ENCODE measurements at places on chromosomes 6 and 20.

DNA sequence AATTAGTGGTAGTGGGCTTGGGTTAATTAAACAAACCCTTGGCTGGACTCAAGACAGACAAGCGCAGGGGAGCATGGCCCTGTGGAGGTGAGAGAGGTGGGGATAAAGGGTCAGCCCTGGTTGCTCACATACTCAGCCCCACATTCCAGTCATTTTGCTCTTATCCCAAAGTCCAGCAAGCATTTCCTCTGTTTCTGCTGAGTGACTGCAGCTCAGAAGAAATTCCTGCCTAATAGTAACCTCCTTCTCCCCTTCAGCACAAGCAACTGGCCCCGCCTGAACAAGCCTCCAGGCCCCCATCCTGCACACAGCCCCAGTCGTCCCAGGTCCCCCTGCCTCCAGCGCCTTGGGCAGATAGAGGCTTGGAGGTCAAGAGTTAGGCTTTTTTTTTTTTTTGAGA, 3.6 kb upstream of the TFEB start:
- H3K27me3 ChIP-seq = no peaks in the 10 kb centered on the region
- no peaks in the 10 kb centered on the region for H3K4me1 ChIP-seq
- DNase-seq = no peak
- H3K36me3 ChIP-seq = no peaks in the 10 kb centered on the region
- no peak overlapping the region for H3K4me3 ChIP-seq
- H3K27ac ChIP-seq = no peak overlapping the region

GRCh38 chr6:156699017-156699421, 78.2 kb upstream of the ARID1B start:
- peaks cover 48% of the 10 kb centered on the region for H3K4me1 ChIP-seq
- H3K4me3 ChIP-seq = no peak overlapping the region
- H3K27me3 ChIP-seq = peaks cover 8% of the 10 kb centered on the region

- peaks cover 25% of the 10 kb centered on the region for H3K27me3 ChIP-seq
- no peak for DNase-seq
- H3K36me3 ChIP-seq = no peaks in the 10 kb centered on the region
These were observed 252.7 kb upstream of the POU3F2 start for GRCh38 chr6:98581705-98582104.

- no peaks in the 10 kb centered on the region for H3K4me1 ChIP-seq
- no peaks in the 10 kb centered on the region for H3K27me3 ChIP-seq
- no peak overlapping the region for H3K4me3 ChIP-seq
- no peaks in the 10 kb centered on the region for H3K36me3 ChIP-seq
These were observed 76.6 kb downstream of the DZANK1 start for GRCh38 chr20:18390201-18390600.

DNA sequence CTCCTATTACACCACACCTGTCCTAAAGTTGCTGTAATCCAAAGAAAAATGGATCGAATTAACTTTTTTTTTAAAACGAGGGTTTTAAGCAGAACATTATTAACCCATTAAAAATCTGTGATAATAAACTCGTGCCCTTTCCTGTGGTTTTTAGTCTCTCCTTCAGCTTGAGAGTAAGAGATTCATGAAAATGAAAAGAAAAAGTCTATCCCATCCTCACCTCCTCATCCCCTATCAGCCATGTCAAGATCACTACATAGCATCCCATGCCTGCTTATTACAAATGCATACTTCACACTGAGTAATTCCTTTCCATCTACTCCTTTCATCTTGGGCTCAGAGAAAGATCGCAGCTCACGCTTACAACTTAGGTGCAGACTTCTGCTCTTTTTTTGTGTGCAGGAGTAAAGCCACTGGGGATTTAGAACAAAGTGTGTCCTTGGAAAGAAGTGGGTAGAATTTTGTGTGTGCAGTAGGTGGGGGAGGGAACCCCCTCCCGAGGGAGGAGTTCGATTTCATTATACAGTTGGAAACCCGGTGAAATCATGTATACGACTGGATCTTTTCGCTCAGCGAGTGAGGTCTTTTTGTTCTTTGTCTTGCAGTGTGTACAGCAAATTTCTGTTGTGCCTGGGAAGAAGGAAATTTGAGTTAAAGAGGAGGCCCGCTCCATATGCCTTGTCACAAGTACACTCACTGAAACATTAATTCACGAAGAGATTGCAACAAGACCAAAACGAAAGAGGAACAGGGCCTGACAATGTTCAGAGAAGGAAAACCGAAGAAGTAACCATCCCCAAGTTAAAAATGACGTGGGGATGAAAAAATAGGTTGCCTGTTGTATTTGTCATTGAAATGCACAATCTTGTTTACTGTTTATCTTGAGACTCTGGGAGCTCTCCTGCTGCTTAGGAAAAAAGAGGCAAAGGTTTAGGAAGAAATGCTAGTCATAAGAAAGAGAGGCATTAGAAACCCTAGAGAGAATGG, 146.5 kb upstream of the ZNF217 start:
- peak overlapping the region; percentile 86 for H3K4me3 ChIP-seq
- H3K4me1 ChIP-seq = peaks cover 23% of the 10 kb centered on the region
- no peaks in the 10 kb centered on the region for H3K27me3 ChIP-seq
- DNase-seq = no peak
- peak overlapping the region; percentile 97 for H3K27ac ChIP-seq

- H3K4me1 ChIP-seq = peaks cover 6% of the 10 kb centered on the region
- H3K27ac ChIP-seq = no peak overlapping the region
- DNase-seq = no peak
These were observed 59.2 kb downstream of the PTPRA start for GRCh38 chr20:2932498-2932897.

- no peak overlapping the region for H3K27ac ChIP-seq
- no peaks in the 10 kb centered on the region for H3K27me3 ChIP-seq
- H3K36me3 ChIP-seq = peaks cover 23% of the 10 kb centered on the region
- DNase-seq = no peak
- no peak overlapping the region for H3K4me3 ChIP-seq
These were observed 148.4 kb upstream of the TOP1 start for GRCh38 chr20:40880063-40880728.

- H3K27ac ChIP-seq = no peak overlapping the region
- no peaks in the 10 kb centered on the region for H3K4me1 ChIP-seq
- DNase-seq = no peak
- H3K36me3 ChIP-seq = no peaks in the 10 kb centered on the region
- no peak overlapping the region for H3K4me3 ChIP-seq
These were observed 13.6 kb upstream of the MARCKS start for GRCh38 chr6:113843500-113844073.

GRCh38 chr6:139920776-139921100, 546.3 kb upstream of the CITED2 start:
- no peak overlapping the region for H3K27ac ChIP-seq
- H3K4me3 ChIP-seq = no peak overlapping the region
- peaks cover 11% of the 10 kb centered on the region for H3K27me3 ChIP-seq
- no peaks in the 10 kb centered on the region for H3K36me3 ChIP-seq
- peaks cover 5% of the 10 kb centered on the region for H3K4me1 ChIP-seq
- DNase-seq = no peak

DNA sequence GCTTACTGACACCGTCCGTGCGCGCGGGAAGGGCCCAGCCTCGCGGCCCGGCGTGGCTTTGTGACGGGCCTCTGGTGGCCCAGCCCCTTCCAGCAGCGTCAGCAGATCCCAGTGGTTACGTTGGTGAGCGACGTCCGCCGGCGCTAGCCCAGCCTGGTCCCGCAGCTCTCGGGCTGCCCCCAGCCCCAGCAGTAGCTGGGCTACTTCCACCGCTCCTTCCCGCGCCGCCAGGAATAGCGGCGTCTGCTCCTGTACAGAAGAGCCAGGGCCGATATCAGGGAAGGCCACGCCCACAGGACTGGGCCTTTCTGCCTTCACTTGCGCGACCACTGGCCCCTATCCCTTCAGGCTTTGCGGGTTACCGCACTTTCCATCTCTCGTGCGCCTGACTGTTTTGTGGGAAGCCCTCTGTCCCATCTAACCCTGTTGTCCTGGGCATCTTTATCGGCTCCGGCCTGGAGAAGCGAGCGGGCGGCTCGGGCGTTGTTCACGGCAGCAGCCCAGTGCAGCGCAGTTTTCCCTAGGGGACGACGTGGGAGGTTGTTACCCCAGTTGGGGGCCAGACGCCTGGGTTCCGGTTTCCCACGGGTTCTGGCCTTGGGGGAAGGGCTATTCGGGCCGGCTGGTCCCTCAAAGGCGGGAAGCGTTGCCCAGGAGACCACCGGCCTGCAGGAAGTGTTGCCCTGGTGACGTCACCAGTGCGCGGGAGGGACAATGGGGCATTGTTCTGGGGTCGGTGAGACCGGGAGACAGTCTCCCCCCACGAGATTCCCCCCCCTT, 3.6 kb upstream of the GPSM3 start:
- peak overlapping the region; percentile 100 for H3K27ac ChIP-seq
- no peaks in the 10 kb centered on the region for H3K36me3 ChIP-seq
- H3K27me3 ChIP-seq = peaks cover 2% of the 10 kb centered on the region
- DNase-seq = peak; percentile 54
- H3K4me3 ChIP-seq = peak overlapping the region; percentile 95

DNA sequence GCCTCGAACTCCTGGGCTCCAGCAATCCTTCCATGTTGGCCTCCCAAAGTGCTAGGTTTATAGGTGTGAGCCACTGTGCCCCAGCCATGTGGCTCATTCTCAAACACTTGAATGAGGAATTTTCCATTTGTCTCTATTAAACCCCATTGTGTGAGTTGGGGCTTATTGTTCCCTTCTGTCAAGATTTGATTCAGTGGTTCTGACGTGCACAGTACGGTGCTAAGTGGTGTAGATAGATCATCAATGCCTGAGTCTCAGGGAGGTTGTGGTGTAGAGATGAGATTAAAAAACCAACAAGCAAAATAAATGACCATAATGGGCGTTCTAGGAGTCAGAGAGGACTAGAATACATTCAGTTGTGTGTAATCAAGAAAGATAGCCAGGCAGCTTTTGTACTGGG, 335.6 kb downstream of the PRL start:
- no peak overlapping the region for H3K4me3 ChIP-seq
- peaks cover 12% of the 10 kb centered on the region for H3K4me1 ChIP-seq

DNA sequence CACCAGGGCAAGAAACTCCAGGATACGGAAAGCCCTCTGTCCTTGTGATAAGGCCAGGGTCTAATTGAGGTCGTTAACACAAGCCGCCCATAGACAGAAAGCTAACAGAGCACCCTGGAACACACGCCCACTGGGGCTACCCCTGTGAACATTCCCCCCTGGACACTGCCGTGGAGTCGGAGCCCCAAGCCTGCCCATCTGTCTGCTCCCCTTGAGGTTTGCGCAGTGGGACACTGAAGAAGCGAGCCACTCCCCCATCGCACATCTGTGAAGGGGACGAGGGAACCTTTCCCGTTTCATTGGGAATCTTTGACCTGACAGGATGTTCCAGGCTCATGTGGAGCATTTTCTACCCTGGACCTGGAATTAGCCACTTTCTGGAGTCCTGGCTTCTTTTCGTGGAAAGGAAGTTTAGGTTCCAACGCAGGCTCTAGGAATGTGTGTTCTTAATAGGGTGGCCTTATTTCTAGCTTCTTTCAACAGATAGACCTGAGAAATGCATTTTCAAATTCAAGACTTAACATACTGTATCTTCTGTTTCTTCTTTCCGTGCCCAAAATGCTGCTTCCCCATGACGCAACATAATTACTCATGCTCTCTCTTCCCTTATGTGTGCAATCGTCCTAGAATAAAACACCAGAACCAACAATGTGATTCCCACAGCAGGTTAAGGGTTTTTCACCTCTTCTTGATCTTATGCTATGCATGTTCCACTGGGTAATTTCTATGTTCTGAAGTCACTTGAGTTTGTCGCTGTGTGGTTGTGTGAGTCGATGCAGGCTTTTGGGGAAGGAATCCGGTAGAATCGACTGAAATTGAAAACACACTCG, 161.1 kb downstream of the ERMARD start:
- H3K27me3 ChIP-seq = peaks cover 5% of the 10 kb centered on the region
- peaks cover 2% of the 10 kb centered on the region for H3K4me1 ChIP-seq
- DNase-seq = no peak

DNA sequence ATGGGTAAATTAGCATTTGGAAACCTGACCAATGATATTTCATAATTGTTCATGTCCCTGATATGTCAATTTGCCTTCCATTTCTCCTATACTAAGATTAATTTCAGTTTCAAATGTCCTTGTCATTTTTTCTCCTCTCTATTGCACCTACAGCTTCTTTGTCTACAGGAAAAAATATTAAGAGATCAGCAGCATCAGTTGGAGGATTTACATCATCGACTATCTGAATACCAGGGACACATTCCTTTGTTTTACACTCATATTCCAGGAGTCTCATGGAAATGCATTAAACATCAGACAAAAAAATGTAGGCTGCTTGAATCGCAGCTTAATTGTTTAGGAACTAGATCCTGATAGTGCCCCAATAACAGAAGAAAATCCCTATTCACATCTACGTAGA, 188.2 kb downstream of the PRKN start:
- H3K27me3 ChIP-seq = no peaks in the 10 kb centered on the region
- H3K36me3 ChIP-seq = peaks cover 4% of the 10 kb centered on the region
- no peak overlapping the region for H3K4me3 ChIP-seq
- no peaks in the 10 kb centered on the region for H3K4me1 ChIP-seq
- no peak for DNase-seq

- no peak for DNase-seq
- no peak overlapping the region for H3K4me3 ChIP-seq
- H3K27ac ChIP-seq = no peak overlapping the region
- H3K4me1 ChIP-seq = no peaks in the 10 kb centered on the region
- peaks cover 39% of the 10 kb centered on the region for H3K27me3 ChIP-seq
- no peaks in the 10 kb centered on the region for H3K36me3 ChIP-seq
These were observed 135.8 kb downstream of the SLC35F1 start for GRCh38 chr6:118042855-118043254.

GRCh38 chr6:42030585-42031506, 19.5 kb upstream of the TAF8 start:
- no peaks in the 10 kb centered on the region for H3K27me3 ChIP-seq
- H3K4me3 ChIP-seq = peak overlapping the region; percentile 57
- H3K27ac ChIP-seq = peak overlapping the region; percentile 99

- H3K4me3 ChIP-seq = no peak overlapping the region
- H3K27ac ChIP-seq = no peak overlapping the region
- no peaks in the 10 kb centered on the region for H3K36me3 ChIP-seq
These were observed 96.9 kb upstream of the VGLL2 start for GRCh38 chr6:117168296-117169063.

DNA sequence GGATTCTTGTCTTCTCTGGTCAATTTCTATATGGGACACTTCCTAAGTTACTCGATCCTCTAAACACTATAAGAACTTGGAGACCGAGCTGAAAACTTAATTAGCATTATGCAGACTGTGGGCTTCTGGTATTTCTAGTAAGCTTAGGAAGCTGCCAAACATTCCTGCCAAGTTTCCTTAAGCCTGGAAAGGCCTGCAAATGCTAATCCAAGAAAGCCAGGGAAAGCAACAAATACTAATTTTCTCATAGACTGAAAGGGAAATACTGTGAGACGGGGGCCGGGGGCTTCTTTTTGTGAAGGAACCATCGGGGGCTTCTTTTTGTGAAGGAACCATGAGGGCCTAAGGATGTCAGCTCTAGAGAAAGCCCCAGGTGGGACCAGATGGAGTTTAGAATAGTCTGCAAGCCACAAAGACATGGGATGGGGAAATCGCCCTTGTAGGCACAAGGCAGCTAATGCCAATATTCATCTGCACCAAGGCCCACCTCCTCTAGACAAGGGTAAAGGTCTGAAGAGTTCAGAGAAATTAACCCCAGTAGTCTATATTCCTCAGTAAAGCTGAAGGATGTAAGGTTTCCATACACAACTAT, 332.4 kb upstream of the PRDM1 start:
- H3K4me3 ChIP-seq = no peak overlapping the region
- no peak overlapping the region for H3K27ac ChIP-seq
- no peaks in the 10 kb centered on the region for H3K36me3 ChIP-seq
- peaks cover 30% of the 10 kb centered on the region for H3K27me3 ChIP-seq

GRCh38 chr6:41658636-41659035, 20.4 kb downstream of the MDFI start:
- H3K27me3 ChIP-seq = peaks cover 42% of the 10 kb centered on the region
- H3K4me3 ChIP-seq = no peak overlapping the region
- no peak overlapping the region for H3K27ac ChIP-seq
- DNase-seq = no peak
- H3K4me1 ChIP-seq = no peaks in the 10 kb centered on the region
- H3K36me3 ChIP-seq = no peaks in the 10 kb centered on the region

- H3K36me3 ChIP-seq = no peaks in the 10 kb centered on the region
- DNase-seq = no peak
- H3K27ac ChIP-seq = peak overlapping the region; percentile 47
These were observed 53.0 kb upstream of the TCF21 start for GRCh38 chr6:133835901-133836300.
